ENCODE measurements at places on chromosomes 6 and 20.

DNA sequence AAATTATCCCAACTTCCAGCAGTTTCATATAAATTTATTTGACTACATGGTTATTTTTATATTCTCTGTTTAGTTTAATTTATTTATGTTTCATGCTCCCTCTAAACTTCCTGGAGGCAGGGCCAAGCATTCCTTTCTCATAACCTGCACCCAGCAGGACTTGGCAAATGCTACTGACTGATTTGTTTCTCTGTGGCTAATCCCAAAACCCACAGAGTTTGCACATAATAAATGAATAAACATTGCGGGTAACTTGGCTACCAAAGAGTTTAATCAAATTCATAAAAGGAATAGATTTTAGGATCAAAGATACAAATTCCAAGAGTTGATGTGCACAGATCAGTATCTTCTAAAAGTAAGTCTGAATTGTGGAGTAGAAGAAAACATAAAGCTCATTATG lies 239.5 kb downstream of the SLC35F1 start:
- no peak for DNase-seq

DNA sequence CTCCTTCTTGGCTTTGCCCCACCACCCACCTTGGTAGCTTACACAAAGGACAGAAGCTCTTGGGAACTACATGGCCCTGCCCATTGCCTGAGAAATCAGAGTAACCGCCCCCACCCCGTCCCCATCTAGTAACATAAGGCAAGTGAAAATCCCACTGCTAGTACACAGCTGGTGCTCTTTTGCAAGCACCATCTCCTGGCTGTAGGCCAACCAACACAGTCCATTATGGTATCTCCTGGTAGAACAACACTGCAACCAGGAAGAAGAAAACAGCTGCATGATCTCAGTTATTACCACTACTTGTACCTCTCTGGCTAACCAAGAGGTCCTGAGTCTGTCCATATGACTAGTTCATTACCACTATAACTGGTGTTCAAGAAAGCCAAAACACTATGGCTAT lies 841.1 kb upstream of the MANEA start:
- DNase-seq: no peak

- DNase-seq: no peak
These were observed 7.7 kb downstream of the STX16 start for GRCh38 chr20:58658760-58659159.

DNA sequence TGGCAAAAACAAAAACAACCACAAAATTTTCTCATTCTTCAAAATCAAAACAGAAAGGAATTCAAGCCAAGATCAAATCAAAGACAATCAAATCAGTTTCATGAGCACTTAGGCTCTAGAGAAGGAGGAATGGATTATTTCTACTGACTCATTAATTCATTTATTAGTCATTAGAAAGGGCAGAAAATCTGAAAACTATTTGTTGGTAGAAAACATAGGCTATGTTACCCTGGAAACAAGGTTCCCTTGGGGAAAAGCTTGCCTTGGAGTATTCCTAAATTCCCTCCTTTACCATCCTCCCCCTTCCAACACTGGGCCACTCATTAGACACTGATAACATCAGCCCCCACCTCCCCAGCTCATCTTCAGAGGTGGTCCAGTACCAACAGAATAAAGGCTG lies 17.5 kb downstream of the KIF16B start:
- no peak for DNase-seq

DNA sequence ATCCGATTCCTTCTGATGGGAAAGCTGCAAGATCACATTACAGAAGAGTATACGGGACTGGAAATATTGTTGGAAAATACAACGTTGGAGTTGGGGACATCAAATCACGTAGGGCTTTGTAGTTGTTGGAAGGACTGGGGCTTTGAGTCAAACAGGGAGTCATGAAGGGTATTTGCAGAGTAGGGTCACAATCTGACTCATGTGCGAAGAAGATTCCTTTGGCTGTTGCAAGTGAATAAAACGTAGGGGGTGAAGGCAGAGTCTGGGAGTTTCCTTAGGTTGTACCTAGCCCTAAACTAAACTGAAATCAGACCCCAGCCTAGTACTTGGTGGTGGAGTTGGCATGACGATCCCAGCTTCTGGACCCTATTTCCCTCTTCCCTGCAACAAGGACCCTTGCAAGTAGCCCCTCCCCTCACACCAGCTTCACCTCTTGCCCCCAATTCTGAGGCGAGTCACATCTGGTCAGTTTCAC lies 32.3 kb downstream of the SNX5 start:
- no peak for DNase-seq

GRCh38 chr20:25165128-25165527 lies 30.4 kb upstream of the ENTPD6 start:
- DNase-seq: no peak

GRCh38 chr6:161228921-161229591 lies 44.8 kb downstream of the AGPAT4 start:
- peak; percentile 62 for DNase-seq

GRCh38 chr6:25027221-25027916 lies 91.6 kb upstream of the RIPOR2 start:
- no peak for DNase-seq

DNA sequence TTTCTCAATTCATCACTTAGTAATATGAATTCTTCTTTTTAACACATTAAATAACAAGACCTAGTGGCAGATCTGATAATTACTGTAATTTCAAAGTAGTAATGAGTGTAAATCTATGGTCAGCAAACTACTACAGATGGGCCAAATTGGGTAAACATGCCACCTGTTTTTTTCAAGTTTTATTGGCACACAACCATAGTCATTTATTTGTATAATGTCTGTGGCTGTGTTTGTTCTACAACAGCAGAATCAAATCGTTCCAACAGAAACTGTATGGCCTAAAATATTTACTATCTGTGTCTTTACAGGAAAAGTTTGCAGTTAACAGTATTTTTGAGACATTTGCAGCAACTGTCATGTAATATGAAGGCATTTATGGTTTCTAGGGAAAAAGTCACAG lies 86.1 kb upstream of the EYA2 start:
- no peak for DNase-seq
